ENCODE measurements at places on chromosomes 7 and 10.

- no peak for DNase-seq
Measured at GRCh38 chr7:117810642-117811512, 62.4 kb downstream of the CTTNBP2 start.

DNA sequence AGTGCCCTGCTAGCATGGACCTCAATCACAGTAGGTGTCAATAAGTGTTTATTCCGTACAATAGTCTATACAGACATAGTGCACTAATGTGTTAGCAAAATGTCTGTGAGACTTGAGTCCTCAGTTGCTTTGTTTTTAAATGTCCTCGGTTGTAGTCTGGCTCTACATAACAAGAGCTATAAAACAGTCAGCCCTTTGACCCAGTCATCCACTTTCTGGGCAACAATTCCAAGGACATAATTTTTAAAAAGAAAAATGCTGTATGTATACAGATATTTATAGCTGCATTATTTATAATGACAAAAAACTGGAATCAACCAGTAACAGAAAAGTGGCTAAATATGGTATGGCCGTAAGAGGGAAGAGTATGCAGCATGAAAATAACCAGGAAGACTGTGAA is 2.8 kb upstream of the PDLIM1 start:
- no peak for DNase-seq

DNA sequence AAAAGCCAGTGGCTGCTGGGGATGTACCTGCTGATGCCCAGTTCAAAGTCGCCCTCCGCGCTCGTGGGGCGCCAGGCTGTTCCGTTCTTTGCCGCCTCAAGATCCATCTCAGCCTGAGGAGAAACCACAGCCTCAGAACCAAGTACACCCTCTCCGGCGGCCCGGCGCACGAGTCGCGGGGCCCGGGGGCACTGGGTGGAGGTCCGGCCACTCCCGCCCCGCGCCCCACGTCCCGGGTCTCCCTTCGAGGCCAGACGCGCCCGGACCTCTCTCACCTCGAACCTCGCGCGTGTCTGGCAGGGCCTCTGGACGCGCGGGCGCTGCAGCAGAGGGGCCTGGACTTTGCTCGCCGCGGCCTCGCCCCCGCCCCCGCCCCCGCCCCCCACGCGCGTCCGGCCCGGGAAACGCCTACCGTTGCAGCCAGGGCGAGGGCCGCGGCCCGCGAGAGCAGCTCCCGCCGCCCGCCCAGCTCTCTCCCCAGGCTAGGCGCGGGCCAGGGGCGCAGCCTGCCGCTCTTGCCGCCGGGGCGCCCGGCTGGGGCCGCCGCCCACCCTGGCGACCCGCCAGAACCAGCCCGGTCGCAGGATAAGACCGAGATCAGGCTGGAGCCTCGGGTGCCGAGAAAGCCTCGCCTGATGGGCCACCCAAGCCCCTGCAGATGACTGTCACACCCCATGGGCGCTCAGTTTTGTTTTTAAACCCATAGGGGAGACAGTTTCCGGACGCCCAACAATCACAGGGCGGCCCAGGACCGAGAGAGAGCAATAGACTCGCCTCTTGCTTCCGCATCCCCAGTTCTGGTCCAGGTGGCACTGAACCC is at the start of gene ABCB4:
Gene ABCB4, minus strand, starts transcription at position 322 of the 820 bp plus-strand sequence. Its CDS starts 215 bp downstream, at position 107.
- DNase-seq: no peak

GRCh38 chr7:17298840-17299482 is 509 bp downstream of the AHR start:
- peak; percentile 42 for DNase-seq
